NCI-H510A (cell line): ENCODE measurements at places on chromosomes 3 and 15.

DNA sequence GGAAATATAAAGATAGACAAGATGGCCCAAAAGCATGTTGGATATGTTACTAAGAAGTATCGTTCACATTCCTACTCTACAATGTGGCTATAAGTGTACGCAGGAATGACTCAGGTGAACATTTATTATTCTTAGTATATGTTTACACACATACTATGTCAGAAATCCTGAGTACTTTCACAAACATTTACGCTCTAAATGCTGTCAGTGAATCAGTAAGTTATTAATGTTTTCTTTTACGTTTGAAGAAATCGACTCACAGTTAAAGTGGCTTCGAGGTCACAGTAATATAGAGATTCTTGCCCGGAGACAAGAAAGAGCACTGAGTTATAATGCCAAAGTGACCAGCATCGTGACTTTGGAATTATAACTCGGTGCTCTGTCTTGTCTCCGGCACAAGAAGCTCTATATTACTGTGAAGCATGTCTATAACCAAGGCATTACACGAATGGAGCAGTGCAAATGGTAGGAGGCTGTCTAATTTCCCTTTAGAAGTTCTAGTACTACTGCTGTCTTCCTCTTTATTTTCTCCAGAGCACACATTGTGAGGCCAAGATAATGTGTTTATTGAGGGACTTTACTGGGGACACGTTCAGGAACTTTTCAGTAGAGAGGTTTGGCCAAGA is 61.8 kb upstream of the P3H2 start:
- DNase-seq = no peak

- no peak for DNase-seq
Measured at GRCh38 chr15:58760385-58761009, 10.6 kb upstream of the MINDY2 start.

DNA sequence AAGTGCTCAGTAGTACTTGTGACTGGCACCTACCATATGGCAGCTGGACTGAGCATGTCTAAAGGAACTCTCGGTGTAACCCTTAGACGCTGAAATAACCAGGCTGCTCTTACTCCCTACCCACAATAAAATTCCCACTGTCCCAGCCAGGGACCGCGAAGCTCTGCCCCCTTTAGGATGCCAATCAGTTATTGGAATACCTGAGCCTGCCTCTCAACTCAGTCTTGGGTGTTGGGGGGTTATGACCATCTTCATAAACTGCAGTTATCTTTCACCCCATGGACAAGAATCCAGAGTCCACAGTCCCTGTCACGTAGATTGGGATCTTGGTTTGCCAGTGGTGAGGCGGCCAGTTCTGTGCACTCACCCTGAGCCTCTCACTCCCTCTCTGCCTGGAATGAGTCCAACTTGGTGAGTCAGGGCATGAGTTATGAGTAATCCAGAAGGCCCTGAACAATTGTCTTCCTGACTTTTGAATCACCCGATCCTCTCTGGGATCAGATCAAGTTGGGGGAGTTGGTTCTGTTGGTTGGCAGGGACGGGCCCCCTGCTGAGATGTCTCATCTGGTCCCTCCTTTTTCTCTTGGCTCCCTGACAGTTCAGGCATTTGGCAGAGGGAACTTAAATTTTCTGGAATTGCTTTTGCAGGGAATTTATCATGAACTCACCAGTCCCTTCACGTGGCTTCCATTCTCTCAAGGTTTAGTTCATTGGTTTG is 120.1 kb upstream of the UBE2E1 start:
- no peak for DNase-seq

DNA sequence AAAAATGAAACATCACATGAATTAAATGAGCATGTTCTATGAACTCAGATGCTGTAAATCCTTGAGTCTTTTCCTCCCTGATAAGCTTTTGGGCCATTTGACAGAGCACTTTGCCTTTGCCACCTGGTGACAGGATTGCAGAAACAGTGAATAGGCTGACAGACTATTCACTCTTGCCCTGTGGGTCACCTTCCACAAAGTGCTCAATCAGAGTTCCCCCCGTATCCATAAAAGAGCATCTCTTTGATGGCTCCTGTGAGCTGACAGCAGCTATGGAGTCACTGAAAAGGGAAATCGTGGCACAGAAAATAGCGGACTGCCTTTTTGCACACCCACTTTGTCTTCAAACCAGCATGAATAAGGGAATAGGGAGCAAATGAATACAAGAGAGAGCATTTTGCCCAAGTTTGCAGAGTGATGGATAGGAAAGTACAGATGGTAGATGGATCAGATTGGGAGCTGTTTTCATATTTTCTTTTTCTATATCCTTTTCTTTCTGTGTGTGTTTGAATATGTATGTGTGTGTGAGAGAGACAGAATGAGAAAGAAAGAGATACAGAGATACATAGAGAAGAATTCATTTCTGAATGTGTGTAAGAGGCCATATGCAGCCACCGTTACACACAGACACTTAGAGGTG is 37.8 kb upstream of the GOLM2 start:
- DNase-seq = no peak

DNA sequence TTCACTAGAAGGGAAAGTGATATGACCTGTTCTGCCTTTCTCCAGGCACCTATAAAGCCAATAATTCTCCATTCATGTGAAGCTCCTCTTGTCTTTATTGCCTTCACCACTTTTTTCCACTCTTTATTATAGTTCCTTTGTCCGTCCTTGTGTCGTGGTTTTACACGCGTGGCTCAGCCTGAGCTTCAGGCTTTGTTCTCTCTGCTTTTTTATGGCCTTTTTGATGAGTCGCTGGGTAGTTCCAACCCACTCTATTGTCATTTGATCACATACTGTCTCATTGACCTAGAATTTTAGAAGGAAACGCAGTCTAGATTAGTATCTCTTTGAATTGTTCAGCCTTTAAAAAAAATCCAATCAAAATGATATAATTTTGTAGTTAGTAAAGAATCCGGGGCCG is 403.2 kb downstream of the PTPRG start:
- DNase-seq = no peak

GRCh38 chr3:155211266-155211665 is 82.2 kb downstream of the STRIT1 start:
- no peak for DNase-seq

DNA sequence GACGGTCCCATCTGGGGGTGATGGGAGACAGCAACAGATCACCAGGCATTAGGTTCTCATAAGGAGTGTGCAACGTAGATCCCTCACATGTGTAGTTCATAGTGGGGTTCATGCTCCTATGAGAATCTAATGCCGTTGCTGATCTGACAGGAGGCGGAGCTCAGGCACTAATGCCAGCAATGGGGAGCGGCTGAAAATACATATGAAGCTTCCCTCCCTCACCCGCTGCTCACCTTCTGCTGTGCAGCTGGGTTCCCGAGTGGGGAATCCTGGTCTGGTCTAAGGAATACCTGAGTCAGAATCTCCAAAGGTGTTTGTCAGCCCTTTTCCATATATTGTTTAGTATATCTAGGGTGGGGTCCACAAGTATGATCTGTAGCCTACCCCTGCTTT is 52.3 kb downstream of the CHD2 start:
- DNase-seq = no peak

DNA sequence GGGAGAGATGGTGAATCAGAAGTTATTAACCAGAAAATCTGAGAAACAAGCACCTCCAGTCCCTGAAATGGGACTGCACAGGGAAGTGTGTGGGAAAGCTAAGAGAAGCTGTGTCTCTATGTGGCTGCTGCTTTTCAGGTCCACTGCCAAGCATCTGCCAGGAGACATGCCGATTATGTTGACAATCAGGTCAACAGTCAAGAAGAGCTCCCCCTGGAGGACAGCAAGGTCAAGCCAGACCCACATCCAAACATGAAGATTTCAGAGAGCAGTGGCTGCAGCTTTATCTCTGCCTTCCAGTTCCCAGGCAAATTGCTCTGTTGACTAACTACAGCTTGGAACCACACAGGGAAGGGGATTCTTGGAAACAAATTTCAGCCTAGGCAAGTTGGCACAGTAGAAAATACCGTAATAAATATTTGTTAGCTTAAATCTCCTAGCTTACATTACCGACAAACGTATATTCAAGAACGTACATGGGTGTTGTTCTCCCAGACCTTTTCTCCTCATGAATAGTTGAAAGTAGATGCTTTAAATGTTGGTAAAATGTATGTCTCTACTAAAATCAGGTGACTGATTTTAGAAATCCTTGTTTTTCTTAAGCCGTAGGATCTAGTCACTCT is 394.5 kb upstream of the RARB start:
- DNase-seq = peak; percentile 1

DNA sequence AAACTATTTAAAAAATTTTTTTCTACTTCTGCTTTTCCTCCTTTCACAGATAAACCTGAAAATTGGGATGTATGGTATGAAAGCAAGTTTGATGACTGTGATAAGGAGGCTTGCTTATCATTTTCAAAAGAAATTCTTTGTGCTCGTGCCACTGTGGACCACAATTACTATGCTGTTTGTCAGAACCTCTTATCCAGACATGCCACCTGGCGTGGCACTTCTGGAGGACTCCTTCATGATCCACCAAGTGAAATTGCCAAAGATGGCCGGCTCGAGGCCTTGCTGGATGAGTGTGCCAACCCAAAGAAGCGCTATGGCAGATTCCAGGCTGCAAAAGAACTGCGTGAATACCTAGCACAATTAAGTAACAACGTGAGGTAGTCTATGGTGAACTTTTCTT is 17.8 kb downstream of the DIPK2A start:
- DNase-seq = no peak

DNA sequence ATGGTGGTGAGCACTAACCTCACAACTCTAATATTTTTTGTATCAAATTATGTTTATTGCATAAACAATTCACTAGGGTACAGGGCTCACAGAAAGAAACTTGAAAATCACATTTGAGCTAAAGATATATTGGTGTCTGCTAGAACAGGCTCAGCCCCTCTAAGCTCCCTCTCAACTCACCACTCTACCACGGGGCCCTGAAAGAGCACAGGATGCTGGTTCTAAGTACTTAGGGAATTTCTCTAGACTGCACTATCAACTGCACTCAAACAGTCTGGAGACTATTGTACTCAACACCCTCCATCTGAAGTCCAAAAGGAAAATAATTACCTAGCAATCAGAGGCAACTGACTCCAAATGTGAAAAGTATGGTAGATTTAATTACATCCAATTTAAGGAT is 98.7 kb upstream of the STRIT1 start:
- no peak for DNase-seq

- no peak for DNase-seq
Measured at GRCh38 chr3:123339302-123339701, 109.6 kb downstream of the ADCY5 start.

DNA sequence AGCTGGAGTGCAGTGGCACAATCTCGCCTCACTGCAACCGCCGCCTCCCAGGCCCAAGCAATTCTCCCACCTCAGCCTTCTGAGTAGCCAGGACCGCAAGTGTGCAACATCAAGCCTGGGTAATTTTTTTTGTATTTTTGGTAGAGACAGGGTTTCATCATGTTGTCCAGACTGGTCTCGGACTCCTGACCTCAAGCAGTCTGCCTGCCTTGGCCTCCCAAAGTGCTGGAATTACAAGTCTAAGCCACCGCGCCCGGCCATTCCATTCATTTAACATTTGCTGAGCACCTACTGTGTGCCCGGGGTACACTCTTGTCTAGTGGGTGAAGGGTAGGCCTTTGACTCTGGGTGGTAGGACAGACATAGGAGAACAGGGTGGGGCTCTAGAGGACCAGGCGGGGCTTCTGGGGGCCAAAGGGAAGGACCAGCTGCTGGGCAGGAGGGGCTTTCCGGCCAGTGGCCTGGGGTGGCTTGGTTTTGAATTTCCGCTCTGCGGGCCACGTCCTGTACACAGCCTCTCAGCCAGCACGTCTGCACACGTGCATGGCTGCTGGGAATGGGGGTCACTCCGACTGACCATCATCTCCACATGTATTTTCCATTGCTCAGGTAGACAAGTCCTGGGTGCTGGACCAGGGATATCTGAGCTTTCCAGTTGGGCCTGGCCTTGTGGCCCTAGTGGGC is 2.4 kb downstream of the SLC38A3 start:
- DNase-seq = no peak

- no peak for DNase-seq
Measured at GRCh38 chr3:194598771-194599557, 34.3 kb downstream of the TMEM44 start.

GRCh38 chr15:72130272-72130671 is 12.1 kb downstream of the SENP8 start:
- DNase-seq = no peak

DNA sequence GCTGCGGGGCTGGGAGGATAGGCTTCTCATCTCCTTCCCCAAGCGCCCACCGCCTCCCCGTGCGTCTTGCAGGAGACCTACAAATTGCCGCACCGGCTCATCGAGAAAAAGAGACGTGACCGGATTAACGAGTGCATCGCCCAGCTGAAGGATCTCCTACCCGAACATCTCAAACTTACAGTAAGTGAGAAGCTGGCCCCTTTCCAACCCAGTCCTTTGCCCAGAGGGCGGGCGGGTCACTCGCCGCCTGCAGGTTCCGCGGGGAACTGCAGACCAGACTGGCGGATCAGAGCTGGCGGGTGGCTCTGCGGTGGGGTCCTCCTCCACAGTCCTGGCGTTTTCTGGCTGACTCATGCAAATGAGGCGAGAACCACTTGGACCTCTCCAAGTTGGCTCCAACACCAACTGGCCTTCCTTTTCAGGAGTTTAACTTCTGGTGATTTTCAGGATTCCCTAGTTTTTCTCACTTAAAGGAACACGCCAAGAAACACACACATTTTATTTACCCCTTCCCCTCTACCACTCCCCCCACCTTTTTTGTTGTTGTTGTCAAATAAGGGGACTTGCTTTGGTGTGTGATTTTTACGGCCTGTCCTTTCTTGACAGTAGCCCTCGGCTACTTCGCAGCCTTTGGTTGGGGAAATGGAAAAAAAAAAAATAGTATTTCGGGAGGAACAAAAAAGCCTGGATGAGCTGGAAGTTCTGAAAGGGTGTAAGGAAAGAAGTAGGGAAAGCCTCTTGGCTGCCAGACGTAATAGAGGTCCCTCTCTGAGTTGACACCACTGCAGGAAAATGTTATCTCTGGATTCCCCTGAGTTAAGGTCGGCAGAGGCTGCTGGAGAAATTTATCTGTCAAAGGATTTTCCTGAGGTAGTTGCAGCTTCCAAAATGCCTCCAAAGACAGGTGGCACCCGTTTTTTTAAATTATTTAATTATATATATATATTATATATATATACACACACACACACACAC is 1.3 kb downstream of the BHLHE40 start:
- DNase-seq = peak; percentile 41
